ENCODE measurements at places on chromosomes 11 and 22.
A peak's percentile ranks its signal among the peaks of the same experiment; 100 is the strongest.

DNA sequence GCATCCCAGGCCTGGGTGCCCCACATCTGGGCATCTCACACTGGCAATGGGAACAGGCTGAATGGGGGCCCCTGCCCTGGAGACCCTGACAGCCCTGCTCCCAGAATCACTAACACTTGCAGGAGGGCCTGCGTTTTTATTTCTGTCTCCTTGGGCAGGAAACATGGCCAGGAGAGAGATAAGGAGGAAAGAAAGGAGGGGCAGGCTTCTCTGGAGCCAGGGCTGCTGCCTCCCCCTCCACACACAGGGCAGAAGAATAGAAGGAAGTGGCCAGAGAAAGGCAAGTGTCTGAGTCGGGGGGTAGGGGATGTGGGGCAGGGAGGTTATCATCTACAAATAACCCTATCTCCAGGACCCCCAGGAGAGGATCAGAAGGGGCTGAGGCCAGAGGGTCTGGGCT is 25.5 kb upstream of the TSPAN18 start:
- no peak for DNase-seq

- peak; percentile 15 for DNase-seq
Measured at GRCh38 chr11:8871171-8871775, 39.7 kb upstream of the AKIP1 start.

GRCh38 chr11:57432714-57433163 is 5.8 kb upstream of the SLC43A3 start:
- DNase-seq, result no peak

DNA sequence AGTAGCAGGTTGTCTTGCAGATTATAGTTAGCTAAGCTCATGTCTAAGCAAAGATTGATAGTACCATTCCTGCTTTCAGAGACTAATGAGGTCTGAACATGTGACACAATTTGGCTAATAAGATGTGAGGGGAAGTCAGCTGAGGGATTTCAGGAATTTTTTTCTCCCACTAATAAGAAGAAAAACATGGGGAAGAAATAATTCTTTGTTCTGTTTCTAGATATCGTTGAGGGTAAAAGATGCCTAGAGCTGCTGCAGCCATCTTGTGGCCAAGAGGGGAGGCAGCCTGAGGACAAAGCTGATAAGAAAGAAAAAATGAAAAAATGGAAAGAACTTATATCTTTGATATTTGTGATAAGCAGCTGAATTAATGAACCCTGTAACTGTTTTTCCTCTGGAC is 1334.4 kb downstream of the LRRC4C start:
- no peak for DNase-seq

DNA sequence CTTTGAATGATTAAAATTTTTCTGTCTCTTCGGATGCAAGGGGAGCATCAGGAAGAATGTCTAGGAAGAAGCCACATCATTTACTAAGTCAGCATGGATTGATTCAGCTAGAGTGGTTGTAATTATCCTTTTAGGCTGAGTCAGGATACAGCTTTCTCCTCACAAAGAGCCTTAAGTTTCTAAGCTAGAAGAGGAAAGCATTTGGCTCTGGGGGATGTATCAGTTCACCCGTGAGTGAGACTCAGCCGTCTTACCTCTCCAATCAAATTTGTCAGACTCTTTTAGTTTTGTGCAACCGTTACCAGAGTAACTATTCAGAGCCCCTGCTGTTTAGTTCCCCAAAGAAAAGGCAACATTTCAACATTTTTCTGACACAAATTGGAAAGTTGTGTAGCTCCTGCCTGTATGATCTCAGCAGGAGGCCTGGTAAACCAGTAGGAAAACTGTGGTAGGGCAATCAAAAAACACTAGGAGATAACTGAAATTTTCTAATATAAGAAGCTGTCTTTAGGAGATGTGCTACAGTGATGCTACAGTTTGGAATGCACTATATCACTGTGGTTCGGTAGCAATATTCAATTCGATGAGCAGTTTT is 432.4 kb upstream of the LUZP2 start:
- DNase-seq, result no peak

- no peak for DNase-seq
Measured at GRCh38 chr11:40787224-40787623, 672.2 kb downstream of the LRRC4C start.

DNA sequence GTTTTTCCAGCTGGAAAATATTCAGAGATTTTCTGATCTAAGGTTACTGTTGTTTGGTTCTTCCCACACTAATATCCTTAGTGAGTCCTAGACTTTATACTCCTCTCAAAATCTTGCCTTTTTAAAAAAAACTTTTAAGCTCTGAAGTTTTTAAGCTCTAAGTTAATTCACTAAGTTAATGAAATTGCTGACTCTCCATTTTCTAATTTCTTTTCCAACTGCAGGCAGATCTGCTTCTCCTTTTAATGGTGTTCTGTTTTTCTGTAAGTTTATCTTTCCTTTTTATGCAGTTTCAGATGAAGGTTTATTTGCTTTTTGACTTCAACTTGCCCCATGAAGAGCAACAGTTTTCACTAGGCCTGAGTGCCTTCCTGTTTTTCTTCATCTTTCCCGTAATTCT is 125.8 kb upstream of the ARHGAP42 start:
- no peak for DNase-seq

- DNase-seq, result no peak
Measured at GRCh38 chr11:21564833-21565682, 627.8 kb upstream of the ANO5 start.

DNA sequence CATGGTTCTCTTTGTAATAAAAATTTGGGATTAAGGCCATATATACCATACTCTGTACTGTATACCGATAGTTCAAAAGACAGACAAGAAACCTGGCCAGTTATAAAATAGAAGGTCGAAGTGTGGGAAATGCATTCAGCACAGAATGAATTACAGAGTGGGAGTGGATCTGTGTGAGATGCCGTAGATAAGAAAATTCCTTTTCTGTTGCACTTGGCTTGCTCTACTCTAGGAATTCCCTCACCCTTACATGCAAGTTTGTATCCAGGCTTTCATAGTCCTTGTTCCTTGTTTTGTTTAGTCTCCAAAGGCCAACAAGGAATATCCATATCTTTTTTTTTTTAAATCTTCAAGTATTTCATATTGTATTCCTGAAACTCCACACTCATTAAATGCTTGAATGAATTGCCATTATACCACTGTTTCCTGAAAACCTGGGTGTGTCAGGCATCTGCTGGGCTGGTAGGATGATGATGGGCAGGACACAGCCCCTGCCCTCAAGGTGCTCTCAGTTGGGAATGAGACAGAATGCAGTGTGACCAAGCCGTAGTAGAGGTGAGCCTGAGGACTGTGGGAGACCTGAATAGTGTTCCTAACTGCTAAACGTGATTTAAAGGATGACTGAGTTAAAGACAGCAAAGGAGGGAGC is 53.5 kb downstream of the TEAD1 start:
- DNase-seq, result no peak

GRCh38 chr22:37267661-37268413 is 14.5 kb upstream of the CYTH4 start:
- DNase-seq, result no peak

- peak; percentile 9 for DNase-seq
Measured at GRCh38 chr11:61971248-61972111, 4.0 kb upstream of the FTH1 start.

GRCh38 chr11:57530215-57530595 is 349 bp downstream of the TIMM10 start:
- DNase-seq, result no peak

DNA sequence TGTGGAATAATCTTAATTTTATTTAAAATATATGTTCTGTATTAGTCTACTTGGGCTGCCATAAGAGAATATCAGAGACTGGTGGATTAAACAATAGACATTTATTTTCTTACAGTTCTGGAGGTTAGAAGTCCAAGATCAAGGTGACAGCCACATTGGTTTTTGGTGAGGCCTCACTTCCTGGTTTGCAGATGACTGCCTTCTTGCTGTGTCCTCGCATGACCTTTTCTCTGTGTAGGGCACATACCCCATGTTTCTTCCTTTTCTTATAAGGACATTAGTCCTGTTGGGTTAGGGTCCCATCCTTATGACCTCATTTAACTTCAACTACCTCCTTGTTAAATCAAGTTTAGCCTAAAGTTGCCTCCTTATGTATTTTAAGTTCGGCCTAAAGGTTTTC is 202.7 kb upstream of the MPPED2 start:
- DNase-seq, result no peak

GRCh38 chr11:68689737-68690625 is 5.6 kb downstream of the GAL start:
- DNase-seq, result no peak

GRCh38 chr11:126997641-126998040 is 2.9 kb downstream of the KIRREL3 start:
- DNase-seq, result no peak

DNA sequence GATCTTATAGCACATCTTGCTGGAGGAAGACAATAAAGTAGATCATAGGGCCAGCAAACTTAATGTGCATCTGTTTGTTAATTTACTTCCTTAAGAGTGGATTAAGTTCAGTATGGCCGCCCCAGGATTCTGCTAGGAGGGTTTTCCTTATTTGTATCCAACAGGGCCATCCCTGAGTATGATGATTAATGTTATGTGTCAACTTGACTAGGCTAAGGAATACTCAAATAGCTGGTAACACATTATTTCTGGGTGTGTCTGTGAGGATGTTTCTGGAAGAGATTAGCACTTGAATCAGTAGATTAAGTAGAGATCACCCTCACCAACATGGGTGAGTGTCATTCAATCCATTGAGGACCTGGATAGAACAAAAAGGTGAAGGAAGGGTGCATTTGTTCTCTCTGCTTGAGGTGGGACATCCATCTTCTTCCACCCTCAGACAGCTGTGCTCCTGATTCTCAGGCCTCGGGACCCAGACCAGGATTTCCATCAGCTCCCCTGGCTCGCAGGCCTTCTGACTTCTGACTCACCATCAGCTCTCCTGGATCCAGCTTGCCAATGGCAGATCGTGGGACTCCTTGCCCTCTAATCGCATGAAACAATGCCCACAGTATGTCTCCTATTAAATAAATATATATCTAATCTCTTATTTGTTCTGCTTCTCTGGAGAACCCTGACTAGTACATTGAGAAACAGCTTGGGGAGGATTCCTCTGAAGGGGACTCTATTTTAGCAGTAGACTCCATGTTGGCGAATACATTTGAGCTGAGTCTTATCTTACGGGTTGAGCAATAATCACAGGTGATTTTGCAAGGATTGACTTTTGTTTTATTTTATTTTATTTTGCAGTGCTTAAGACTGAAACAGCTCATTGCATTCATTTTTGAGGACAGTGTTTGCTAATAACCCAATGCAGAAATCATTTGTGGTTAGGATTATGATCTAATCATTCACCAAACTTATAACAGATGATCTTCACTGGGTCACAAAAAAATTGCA is 9.0 kb upstream of the ZBTB44 start:
- no peak for DNase-seq

DNA sequence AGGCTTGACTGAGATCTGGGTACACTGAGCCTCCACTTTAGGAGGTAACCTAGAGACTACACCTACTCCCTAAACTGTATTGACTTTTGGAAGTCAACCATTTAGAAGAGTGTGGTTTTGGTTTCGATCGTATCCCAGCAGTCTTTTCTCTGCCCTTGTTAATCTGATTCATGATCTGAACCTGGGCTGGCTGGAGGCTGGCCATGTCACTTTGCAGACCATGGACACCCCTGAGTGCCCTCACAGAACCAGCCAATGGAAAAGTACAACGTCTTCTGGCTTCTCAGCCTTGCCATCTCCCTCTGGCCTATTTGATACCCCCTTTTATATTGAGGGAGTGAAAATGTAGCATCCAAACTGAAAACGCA is 10.8 kb downstream of the EHF start:
- peak; percentile 16 for DNase-seq

DNA sequence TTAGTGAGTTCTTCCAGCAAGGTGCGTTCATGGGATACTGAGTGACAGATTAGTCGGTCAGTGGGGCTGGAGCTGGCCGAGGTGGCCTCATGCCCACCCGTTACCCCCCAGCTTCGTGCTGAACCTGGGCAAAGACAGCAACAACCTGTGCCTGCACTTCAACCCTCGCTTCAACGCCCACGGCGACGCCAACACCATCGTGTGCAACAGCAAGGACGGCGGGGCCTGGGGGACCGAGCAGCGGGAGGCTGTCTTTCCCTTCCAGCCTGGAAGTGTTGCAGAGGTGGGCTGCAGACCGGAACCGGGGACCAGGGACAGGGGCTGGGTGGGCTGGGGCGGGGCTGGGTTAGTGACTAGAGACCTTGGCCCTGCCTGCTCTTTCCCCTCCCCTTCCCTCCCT is 2.9 kb downstream of the LGALS1 start:
- no peak for DNase-seq

GRCh38 chr11:124923296-124923695 is 4.2 kb downstream of the HEPN1 start:
- no peak for DNase-seq

GRCh38 chr11:130623670-130624668 is 175.5 kb downstream of the ADAMTS15 start:
- no peak for DNase-seq

DNA sequence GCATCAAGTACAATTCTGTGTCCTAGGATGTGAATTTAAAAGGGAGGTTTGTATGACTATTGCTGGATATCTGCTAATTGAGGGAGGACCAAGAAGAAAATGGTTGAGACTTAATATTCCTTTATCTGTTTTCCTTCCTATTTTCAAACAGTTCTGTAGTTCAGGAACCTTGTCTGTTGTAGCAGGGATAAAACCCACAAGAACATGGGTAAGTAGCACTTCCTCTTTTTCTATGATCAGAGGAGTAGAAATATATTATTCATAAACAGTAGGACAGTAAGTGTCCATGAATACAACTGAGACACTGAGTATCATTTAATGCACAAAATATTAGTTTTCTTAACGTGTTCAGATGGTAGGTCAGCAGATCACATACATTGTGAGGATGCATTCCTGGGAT is 7.6 kb downstream of the MS4A3 start:
- DNase-seq, result no peak

DNA sequence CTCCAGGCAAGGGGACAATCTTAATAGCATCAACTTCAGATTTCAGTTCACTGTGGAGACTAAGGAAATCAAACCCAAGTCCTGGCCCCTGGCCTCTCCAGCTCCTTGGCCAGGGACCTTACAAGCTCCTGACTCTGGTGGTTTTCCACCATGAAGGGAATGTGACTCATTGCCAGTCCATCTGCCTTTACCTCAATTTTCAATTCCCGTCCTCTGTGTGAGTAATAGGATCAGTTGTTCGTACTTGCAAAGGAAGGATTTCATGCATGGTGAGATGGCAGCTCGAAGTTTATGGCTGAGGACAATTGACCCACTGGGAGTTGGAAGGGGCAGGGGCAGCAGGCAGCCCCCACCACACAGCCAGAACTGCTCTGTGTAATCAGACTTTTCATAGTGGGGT is 42.5 kb downstream of the INSC start:
- no peak for DNase-seq

- no peak for DNase-seq
Measured at GRCh38 chr11:17414992-17415391, 26.5 kb upstream of the KCNJ11 start.
